Calu3 (cell line): ENCODE measurements at places on chromosomes 7 and 10. TPM values are rescaled to one million over a fixed set of nuclear protein-coding genes. Genes with fewer than 3 reads are reported as not detected.

The PTPRN2 gene
- total RNA-seq, result 1.9 and 2.0 TPM in 2 replicates

The PDIA4 gene
- 332 and 351 TPM in 2 replicates for total RNA-seq

- H3K4me1 ChIP-seq, result no peaks in the 10 kb centered on the region
- H3K27me3 ChIP-seq, result no peaks in the 10 kb centered on the region
- no peak overlapping the region for H3K4me3 ChIP-seq
- H3K36me3 ChIP-seq, result peaks cover 9% of the 10 kb centered on the region
- no peak overlapping the region for H3K27ac ChIP-seq
- no peak for DNase-seq
Measured at GRCh38 chr7:157897681-157898080, 560.9 kb downstream of the DNAJB6 start.

The MPP7 gene
- 4.6 and 6.6 TPM in 2 replicates for total RNA-seq

- H3K4me1 ChIP-seq, result peaks cover 31% of the 10 kb centered on the region
- peaks cover 17% of the 10 kb centered on the region for H3K36me3 ChIP-seq
- no peaks in the 10 kb centered on the region for H3K27me3 ChIP-seq
- no peak for DNase-seq
Measured at GRCh38 chr7:4689668-4690067, 7.6 kb downstream of the FOXK1 start.

The MSMB gene
- 2.4 and 7.4 TPM in 2 replicates for total RNA-seq
